Epithelial cell of proximal tubule (primary cell): ENCODE measurements at places on chromosomes 5 and 9. TPM values are rescaled to one million over a fixed set of nuclear protein-coding genes. Genes with fewer than 3 reads are reported as not detected.

Gene LTC4S
- 0.94 and 9.1 TPM in 2 replicates for total RNA-seq

Gene GPR150
- 0.58 TPM in 1 of 2 replicates, not detected in the other for total RNA-seq

Gene FAM221B
- not detected in 2 replicates for total RNA-seq

Gene SPINK7
- not detected in 2 replicates for total RNA-seq

Gene PCDHGB3
- 0.14 and 1.1 TPM in 2 replicates for total RNA-seq

Gene ZNF484
- total RNA-seq: 3.8 and 4.0 TPM in 2 replicates
